Breast epithelium (tissue), 4 donors: ENCODE measurements at places on chromosomes 2 and 18. TPM values are rescaled to one million over a fixed set of nuclear protein-coding genes. Genes with fewer than 3 reads are reported as not detected.
A peak's percentile ranks its signal among the peaks of the same experiment; 100 is the strongest.

GRCh38 chr2:96848264-96848663, 4.4 kb upstream of the ANKRD23 start:
- no peak for DNase-seq
- no peak overlapping the region for H3K4me3 ChIP-seq
- H3K27me3 ChIP-seq, result no peaks in the 10 kb centered on the region
- H3K4me1 ChIP-seq, result no peaks in the 10 kb centered on the region
- no peaks in the 10 kb centered on the region for H3K36me3 ChIP-seq
- no peak overlapping the region for H3K27ac ChIP-seq

- no peak overlapping the region for H3K4me3 ChIP-seq
- H3K4me1 ChIP-seq, result no peaks in the 10 kb centered on the region
- H3K36me3 ChIP-seq, result no peaks in the 10 kb centered on the region
- no peak overlapping the region for H3K27ac ChIP-seq
- no peak for DNase-seq
Observed at GRCh38 chr2:71526141-71526540, 72.8 kb downstream of the DYSF start.

GRCh38 chr2:214575465-214575864, 164.6 kb downstream of the VWC2L start:
- H3K27me3 ChIP-seq, result no peaks in the 10 kb centered on the region
- no peaks in the 10 kb centered on the region for H3K36me3 ChIP-seq
- no peak for DNase-seq
- H3K4me3 ChIP-seq, result no peak overlapping the region
- no peak overlapping the region for H3K27ac ChIP-seq

DNA sequence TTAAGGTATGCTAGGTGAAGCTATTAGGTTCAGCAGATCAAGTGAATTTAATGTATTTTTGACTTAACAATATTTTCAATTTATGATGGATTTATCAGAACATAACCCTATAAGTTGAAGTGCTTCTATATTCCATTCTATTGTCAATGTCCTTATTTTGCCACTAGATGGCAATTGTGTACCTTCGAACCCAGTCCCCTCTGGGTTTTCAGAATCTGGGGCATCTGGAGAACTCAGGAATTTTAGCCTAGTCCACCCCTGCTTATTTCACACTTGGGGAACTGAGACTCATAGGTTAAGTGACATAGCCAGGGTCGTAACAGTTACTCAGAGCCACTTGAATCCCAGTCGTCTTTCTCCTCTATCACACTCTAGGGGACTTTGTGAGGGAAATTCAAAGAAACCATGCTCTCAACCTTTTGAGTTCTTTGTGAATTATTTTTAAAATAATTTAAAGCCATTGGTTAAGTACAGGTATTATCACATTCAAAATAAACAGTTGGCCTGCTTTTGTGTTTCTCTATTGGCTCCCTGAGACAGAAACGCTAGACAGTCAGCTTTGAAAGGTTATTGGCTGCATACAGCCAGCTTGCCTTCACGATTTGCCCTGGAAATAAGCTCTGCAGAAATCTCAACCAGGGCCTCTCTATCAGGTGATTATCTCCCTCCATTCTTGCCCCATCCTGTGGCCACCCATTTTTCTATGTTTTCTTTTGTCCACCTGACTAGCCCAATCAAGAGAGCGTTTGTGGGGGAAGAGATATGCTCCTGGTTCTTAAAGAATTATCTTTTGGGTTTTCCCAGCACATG, 145.0 kb downstream of the TTC27 start:
- no peaks in the 10 kb centered on the region for H3K36me3 ChIP-seq
- no peak overlapping the region for H3K4me3 ChIP-seq
- no peak overlapping the region for H3K27ac ChIP-seq
- no peak for DNase-seq
- no peaks in the 10 kb centered on the region for H3K27me3 ChIP-seq

GRCh38 chr2:217923007-217923686, 79.6 kb downstream of the TNS1 start:
- H3K27me3 ChIP-seq, result no peaks in the 10 kb centered on the region
- H3K27ac ChIP-seq, result peak overlapping the region; percentile 91
- no peak for DNase-seq
- no peak overlapping the region for H3K4me3 ChIP-seq
- H3K4me1 ChIP-seq, result peaks cover 42% of the 10 kb centered on the region

DNA sequence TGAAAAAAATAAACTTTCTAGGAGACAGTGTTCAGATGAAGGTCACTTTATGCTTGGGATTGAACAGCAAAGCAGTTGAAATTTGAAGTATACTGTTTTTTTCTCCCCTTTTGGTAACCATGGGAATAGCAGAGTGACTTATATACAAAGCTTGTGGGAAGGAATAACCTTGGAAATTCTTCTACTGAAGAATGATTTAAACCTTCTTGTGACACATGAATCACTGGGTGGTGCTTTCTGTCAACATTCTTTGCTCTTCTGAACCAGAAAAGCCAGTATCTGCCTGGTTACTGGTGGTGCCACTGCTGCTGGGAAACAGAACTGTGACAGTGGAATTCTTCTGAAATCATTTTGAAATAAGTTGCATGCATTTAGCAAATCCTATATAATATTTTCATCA, 39.4 kb upstream of the RND3 start:
- H3K27ac ChIP-seq, result no peak overlapping the region
- no peak for DNase-seq
- no peaks in the 10 kb centered on the region for H3K4me1 ChIP-seq
- H3K4me3 ChIP-seq, result no peak overlapping the region

DNA sequence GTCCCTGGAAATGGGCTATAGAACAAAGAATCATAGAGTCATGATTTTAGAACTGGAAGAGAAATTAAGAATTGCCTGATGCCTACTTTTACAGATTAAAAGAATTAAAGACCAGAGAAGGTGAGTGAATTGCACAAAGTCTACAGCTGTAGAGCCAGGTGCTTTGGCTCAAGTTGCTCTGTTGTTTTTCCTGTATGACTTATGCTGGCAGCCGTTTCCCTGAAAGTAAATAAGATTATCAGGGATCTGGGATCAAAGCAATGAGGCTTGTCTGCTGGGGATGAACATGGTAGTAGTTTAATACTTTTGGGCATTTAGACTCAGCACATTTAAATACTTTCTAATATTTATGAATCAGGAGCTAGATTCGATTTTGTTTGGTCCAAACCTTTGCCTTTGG, 166.9 kb downstream of the PRPF40A start:
- no peaks in the 10 kb centered on the region for H3K27me3 ChIP-seq
- DNase-seq, result no peak
- H3K27ac ChIP-seq, result no peak overlapping the region
- no peaks in the 10 kb centered on the region for H3K36me3 ChIP-seq
- H3K4me1 ChIP-seq, result no peaks in the 10 kb centered on the region

The SP5 gene
- 5.8 TPM for total RNA-seq

The IL18RAP gene
- total RNA-seq, result 2.3 TPM

The SERPINB4 gene
- 0.66 TPM for total RNA-seq
